ENCODE measurements at places on chromosomes 4 and X. TPM values are rescaled to one million over a fixed set of nuclear protein-coding genes. Genes with fewer than 3 reads are reported as not detected.

The POU4F2 gene
- total RNA-seq, result not detected

The FAM184B gene
- total RNA-seq, result 0.19 TPM

The CXCL1 gene
- 9.5 TPM for total RNA-seq

The TACR3 gene
- total RNA-seq, result under 0.01 TPM

The GPC4 gene
- total RNA-seq, result 1.8 TPM

The RTL3 gene
- 0.21 TPM for total RNA-seq

The CDS1 gene
- 18.9 TPM for total RNA-seq

The CNKSR2 gene
- not detected for total RNA-seq

The NLGN4X gene
- 0.22 TPM for total RNA-seq

The REELD1 gene
- not detected for total RNA-seq

The SLC6A14 gene
- 1.4 TPM for total RNA-seq

The LNX1 gene
- total RNA-seq, result 41.0 TPM

The ZIC3 gene
- total RNA-seq, result not detected

The UGT2B11 gene
- total RNA-seq, result not detected

The GLRA2 gene
- not detected for total RNA-seq

The FUNDC2 gene
- 7.8 TPM for total RNA-seq

The TLL1 gene
- 0.57 TPM for total RNA-seq

The SERTM2 gene
- not detected for total RNA-seq

The PRKG2 gene
- total RNA-seq, result 6.5 TPM

The NSDHL gene
- 61.4 TPM for total RNA-seq

The EXOC1 gene
- 41.5 TPM for total RNA-seq

The VCX3B gene
- total RNA-seq, result not detected

The FGF13 gene
- total RNA-seq, result 0.30 TPM

The RPA4 gene
- 3.6 TPM for total RNA-seq

The GUCY1A1 gene
- 8.6 TPM for total RNA-seq

The DDIT4L gene
- 0.38 TPM for total RNA-seq

The MAGEB6B gene
- total RNA-seq, result not detected

The ATP1B4 gene
- total RNA-seq, result not detected

The TMEM33 gene
- 37.6 TPM for total RNA-seq

The ZFP42 gene
- not detected for total RNA-seq

The SPANXB1 gene
- not detected for total RNA-seq

The TRMT44 gene
- 28.8 TPM for total RNA-seq

The MTNR1A gene
- not detected for total RNA-seq

The PALLD gene
- total RNA-seq, result 60.2 TPM

The GPC3 gene
- 0.44 TPM for total RNA-seq

The CTAG2 gene
- not detected for total RNA-seq

The PTCHD1 gene
- 1.7 TPM for total RNA-seq

The MUC7 gene
- not detected for total RNA-seq
